Fibroblast of skin of left biceps (primary cell): ENCODE measurements at places on chromosomes 1 and 21.

DNA sequence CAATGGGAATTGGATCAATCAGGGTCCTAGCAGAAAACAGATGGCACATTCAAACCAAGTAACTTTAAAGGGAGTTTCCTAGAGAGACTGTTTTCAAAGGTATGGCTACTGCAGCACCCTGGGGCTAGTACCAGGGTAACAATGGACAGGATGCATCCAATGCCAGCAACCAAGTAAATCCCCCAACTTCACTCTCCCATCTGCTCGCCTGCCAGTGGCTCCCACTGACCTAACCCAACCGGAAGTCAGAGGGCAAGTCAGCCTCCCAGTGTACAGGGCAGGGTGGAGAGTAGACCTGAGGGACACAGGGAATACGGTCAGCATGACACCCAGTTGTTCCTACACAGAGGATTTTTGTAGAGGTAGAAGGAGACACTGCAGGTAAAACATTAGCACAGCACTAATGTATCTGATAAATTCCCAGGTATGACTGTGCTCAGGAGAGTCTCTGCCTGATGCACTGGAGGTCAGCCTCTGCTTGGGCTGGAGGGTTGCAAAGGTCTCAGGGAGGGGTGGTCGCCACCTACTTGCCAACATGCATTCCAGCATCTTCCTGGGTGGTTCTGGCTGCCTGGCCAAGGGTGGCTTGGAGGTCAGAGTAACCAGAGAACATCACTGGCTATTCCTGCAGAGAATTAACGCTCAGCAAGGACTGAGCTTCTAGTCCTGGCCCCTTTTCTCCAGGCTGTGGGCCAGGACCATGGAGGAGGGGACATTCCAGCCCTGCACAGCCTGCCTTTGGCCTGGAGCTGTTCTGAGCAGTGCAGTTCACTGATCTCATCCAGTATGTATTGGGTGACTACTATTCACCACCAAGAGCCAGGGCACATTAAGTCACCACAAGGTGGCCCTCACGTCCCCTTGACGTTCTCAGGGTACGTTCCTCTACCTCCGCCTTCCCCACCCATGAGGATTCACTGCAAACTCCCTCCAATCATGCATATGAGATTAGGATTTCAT is 5.1 kb upstream of the GJA4 start:
- no peak for DNase-seq

DNA sequence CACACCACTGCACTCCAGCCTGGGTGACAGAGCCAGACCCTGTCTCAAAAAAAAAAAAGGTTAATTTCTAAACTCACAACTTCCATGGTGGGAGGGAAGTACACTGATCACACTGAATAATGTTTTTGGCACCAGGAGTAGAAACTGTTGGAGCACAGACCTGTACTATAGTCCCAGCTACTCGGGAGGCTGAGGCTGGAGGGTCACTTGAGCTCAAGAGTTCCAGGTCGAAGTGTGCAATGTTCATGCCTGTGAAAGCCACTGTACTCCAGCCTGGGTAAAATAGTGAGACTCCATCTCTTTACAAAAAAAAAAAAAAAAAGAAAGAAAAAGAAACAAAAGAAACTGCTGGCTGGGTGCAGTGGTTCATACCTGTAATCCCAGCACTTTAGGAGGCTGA is 35.3 kb downstream of the TMEM50B start:
- no peak for DNase-seq

GRCh38 chr1:61190618-61191432 is 108.5 kb downstream of the NFIA start:
- no peak for DNase-seq

DNA sequence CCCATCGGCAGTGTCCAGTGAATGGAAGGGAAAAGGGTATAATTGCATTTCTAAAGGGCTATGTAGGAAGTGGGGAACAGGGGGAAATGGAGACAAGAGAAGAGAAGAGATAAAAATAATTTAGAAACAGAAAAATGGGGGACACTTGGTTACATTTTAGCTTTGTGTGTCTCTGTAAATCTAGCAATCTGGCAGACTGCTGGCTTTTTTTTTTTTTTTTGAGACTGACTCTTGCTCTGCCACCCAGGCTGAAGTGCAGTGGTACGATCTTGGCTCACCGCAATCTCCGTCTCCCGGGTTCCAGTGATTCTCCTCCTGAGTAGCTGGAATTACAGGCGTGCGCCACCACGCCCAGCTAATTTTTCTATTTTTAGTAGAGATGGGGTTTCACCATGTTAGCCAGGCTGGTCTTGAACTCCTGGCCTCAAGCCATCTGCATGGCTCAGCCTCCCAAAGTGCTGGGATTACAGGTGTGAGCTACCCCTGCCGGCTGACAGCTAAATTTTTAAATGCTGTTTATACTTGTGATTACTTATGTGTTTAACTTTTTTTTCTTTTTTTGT is 53.4 kb downstream of the AGPAT3 start:
- DNase-seq: no peak

GRCh38 chr1:222028116-222028515 is 286.2 kb upstream of the DUSP10 start:
- DNase-seq: no peak

- peak; percentile 26 for DNase-seq
Measured at GRCh38 chr1:110780600-110781484, 92.1 kb upstream of the CD53 start.

GRCh38 chr1:61299463-61299862 is 217.1 kb downstream of the NFIA start:
- DNase-seq: no peak

- no peak for DNase-seq
Measured at GRCh38 chr1:161791904-161792655, 26.0 kb downstream of the ATF6 start.

GRCh38 chr1:187413405-187414169 is 584.8 kb downstream of the PLA2G4A start:
- DNase-seq: no peak

DNA sequence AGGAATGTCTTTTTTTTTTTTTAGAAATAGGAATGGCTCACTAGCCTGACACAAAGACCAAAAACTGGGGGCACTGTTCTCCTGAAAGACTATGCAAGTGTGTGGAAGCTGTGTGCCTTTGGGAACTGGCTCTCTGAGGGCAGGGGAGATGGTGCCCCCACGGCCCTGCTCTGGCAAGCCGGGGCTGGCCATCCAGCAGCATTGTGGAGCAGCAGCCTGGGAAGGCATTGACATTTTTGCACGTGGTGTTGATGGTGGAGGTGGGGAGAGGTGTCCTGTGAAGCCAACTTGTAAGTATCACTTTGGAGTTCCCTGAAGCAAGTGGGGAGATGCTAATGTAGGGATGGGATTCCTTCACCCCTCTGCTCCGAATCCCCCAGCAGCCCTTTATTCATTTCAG is 460.1 kb downstream of the RPS6KC1 start:
- no peak for DNase-seq

GRCh38 chr1:41238311-41238988 is 3.7 kb downstream of the SCMH1 start:
- no peak for DNase-seq

DNA sequence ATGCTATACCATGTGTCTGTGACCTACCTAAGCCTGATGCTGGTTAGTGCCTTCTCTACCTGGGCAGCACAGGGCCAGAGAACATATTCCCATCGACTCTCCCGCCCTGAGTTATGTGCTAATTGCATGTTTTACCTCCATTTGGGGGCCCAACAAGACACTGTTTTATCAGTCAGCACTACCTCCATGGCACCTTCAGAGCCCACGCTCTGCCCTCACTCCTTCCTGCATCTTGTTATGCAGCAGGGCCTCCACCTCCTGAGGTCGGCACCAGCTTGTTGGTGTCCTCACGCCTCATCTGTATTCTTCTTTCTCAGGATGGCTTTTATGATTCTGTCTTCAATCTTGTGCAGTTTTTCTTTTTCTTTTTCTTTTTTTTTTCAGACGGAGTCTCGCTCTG is 11.9 kb downstream of the WNT9A start:
- no peak for DNase-seq

DNA sequence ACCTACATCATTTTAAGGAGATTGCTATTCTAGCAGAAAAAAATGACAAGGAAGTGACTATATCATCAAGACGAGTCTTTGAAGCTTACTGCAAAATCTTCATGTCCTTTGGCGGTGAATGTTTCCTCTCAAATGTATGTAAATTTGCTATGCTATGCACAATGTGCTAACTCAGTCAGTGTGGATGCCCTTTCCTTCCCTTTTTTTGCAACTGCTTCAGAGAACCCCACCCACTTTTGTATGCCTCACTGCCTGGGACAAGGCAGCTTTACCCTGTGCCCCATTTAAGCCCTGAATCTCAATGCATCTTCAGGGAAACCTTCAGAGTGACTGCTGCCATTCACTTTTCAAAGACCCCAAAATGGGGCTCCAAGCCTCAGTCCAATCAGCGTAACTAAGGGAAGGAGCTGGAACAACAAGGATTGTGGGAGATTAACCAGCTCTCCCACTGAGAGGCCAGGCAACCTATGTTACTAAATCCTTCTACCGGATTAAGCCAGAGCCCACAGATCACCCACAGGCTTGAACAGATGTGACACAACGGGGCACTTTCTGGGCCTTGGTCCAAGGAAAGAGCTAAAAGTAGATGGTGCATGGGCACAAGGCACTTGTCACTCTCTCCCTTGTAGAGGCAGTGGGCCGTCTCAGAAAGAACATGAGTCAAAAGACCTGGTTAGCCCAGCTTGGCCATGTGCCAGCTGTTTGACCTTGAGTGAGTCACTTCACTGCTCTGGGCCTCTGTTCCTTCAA is 154.4 kb downstream of the PLPP3 start:
- DNase-seq: no peak

GRCh38 chr1:54471588-54471987 is 65.4 kb upstream of the SSBP3 start:
- DNase-seq: no peak

DNA sequence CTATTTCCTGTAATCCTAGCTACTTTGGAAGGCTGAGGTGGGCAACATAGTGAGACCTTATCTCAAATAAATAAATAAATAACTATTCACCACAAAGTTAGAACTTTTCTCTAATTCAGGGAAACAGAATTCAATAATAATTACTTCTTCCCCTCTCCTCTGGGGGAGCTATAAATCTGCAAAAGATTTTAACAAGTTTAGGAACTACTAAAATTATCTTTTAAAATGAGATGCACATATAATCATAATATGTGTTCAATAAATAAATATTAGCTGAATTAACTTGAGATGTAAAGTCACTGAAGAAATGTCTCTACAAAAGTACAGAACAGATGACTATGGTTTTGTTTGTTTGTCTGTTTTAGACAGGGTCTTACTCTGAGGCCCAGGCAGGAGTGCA is 14.1 kb downstream of the WDR47 start:
- DNase-seq: no peak

DNA sequence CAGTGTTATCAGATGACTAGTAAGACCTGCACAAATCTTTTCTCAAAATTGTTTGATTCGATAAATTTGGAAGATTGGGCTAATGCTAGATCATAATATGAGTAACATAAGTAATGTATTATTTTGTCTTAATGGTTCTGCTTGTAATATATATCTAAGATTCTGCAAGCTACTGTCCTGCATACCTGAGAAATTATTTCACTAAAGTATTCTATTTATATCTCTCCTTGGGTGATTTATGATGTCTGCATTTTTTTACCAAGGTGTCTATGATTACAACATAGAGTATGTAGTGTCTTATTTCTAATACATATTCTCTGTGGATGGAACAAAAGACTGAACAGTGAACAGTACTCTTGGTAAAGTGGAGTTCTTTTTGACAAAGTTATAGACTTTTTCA is 166.6 kb downstream of the CLEC20A start:
- DNase-seq: no peak

- no peak for DNase-seq
Measured at GRCh38 chr1:18160290-18160942, 52.8 kb downstream of the IGSF21 start.

DNA sequence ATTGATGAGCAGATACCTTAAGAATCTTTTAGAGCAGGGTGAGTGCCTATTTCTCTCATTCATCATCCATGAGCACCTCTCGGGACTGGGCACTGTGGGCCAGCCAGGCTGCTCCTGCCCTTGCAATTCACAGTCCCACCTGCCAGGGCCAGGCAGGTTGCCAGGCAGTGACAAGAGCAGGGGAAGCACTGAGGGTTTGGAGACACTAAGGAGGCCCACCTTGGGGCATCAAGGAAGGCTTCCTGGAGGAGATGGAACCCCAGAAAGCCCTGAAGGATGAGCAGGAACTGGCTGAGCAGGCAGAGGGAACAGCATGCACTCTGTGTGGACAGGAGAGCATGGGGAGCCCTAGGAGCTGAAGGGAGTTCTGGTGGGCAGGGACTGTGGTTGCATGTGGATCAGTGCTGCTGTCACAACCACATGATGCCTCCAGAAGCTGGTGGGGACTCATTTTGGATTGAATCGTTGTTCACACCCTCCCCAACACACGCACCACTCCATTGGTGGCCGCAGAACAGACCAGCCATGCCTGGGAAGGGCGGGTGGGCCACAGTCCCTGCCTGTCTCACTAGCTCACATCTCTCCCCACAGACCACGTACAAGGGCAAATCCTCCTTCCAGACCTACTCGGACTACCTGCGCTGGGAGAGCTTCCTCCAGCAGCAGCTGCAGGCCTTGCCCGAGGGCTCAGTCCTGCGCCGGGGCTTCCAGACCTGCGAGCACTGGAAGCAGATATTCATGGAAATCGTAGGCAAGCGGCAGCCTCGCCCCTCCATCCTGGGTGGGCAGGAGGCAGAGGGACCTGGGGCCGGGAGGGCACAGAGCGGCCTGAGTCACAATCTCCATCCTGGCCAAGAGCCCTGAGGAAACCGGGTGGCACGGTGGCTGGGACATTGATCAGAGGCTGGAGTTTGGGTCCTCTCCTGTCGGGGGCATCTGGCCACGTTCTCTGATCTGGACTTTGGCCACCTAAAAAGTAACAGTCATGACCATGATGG is 55.1 kb downstream of the DISP3 start:
- no peak for DNase-seq

- no peak for DNase-seq
Measured at GRCh38 chr1:33358795-33359503, 38.1 kb upstream of the A3GALT2 start.

DNA sequence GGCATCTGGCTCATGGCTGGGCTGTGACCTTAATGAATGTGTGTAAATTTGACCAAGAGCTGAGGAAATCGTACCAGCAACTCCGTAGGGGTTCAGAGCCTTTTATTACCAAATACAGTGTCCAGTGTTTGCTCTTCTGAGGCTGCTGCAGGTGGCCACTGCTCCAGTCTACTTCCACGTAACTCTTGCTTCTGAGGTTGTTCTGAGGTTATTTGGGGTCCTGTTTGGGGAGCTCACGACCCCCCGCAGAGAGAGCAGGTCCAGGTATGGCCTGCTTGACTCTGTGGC is 33.6 kb downstream of the MAN1C1 start:
- DNase-seq: no peak

DNA sequence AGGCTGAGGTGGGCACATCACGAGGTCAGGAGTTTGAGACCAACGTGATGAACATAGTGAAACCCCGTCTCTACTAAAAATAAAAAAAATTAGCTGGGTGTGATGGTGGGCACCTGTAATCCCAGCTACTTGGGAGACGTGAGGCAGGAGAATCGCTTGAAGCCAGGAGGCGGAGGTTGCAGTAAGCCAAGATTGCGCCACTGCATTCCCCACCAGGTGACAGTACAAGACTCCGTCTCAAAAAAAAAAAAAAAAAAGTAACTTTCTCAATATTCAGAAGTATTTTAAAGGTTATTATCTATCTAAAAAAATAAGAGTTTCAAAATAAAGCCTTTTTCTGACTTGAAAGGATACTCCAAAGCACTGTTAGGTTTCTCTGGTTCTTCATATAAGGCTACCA is 5.9 kb downstream of the MYCBP start:
- DNase-seq: no peak
